ENCODE measurements at places on chromosomes 13 and 19.
A peak's percentile ranks its signal among the peaks of the same experiment; 100 is the strongest.

GRCh38 chr19:42424345-42424707 is 2.9 kb downstream of the LIPE start:
- H3K27me3 ChIP-seq: no peaks in the 10 kb centered on the region
- H3K4me1 ChIP-seq: peaks cover 35% of the 10 kb centered on the region
- H3K36me3 ChIP-seq: peaks cover 3% of the 10 kb centered on the region
- no peak for DNase-seq
- H3K4me3 ChIP-seq: peak overlapping the region; percentile 91

DNA sequence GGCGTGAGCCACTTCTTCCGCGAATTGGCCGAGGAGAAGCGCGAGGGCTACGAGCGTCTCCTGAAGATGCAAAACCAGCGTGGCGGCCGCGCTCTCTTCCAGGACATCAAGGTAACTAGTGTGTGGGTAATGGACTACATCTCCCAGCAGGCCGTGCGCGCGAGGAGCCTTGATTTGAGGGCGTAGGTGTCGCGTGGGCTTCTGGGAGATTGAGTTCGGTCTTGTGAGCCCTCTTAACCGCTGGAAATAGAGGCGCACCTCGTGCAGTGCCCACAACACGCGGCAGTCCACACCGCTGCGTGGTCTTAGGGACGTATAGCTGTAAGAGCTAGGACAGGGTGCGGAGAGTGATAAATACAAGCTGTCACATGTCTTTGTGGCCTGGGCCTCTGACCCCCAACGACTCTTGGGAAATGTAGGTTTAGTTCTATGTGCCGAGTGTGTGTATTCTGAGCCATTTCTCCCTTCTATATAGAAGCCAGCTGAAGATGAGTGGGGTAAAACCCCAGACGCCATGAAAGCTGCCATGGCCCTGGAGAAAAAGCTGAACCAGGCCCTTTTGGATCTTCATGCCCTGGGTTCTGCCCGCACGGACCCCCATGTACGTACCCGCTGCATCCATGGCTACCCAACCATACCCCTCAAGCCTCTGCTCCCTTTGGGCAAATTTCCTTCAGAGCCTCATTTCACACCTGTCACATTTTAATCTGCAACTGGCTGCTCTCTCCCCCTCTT is 864 bp downstream of the FTL start:
- H3K4me1 ChIP-seq: peaks cover 60% of the 10 kb centered on the region
- peak overlapping the region; percentile 99 for H3K27ac ChIP-seq
- H3K27me3 ChIP-seq: no peaks in the 10 kb centered on the region

- no peak for DNase-seq
- H3K4me1 ChIP-seq: no peaks in the 10 kb centered on the region
- H3K27ac ChIP-seq: no peak overlapping the region
- H3K4me3 ChIP-seq: no peak overlapping the region
- H3K27me3 ChIP-seq: no peaks in the 10 kb centered on the region
Measured at GRCh38 chr19:13538601-13539253, 32.4 kb upstream of the CACNA1A start.

- H3K36me3 ChIP-seq: peaks cover 20% of the 10 kb centered on the region
- H3K27me3 ChIP-seq: no peaks in the 10 kb centered on the region
- H3K4me1 ChIP-seq: peaks cover 39% of the 10 kb centered on the region
Measured at GRCh38 chr19:3556423-3556977, 886 bp downstream of the MFSD12 start.

DNA sequence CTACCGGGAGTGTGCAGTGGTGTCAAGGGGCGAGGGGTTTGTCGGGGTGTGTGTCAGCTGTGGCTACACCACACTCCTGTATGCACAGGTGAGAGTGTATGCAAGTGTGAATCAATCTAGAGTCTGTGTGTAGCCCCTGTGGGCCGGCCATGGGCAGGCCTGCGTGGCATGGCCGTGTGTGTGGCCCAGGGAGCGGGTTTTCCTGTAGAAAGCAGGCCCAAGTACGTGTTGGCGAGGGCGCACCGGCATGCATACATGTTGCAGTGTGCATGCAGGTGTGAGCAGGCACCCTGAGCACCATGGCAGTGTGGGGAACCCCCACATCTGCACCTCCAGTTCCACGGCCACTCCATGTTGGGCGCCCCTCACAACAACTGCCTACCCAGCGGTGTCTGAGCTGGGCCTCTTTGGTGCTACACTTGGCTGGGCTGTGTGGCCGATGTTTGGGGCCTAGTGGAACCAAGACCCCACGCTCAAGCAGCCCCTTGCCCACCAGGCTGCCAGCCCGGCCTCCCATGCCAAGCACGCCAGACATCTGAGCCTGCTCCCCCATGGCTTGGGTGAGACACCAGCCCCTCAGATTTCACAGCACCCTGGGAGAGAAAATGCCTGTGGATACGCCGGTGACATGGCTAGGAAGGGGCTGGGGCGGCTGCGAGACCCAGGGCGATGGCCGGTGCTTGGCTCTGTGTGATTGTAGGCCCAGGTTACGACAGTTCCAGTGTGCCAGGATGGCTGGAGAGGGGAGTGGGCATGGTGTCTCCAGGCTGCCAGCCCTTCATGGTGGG is 2.1 kb downstream of the NFIX start:
- peak overlapping the region; percentile 46 for H3K4me3 ChIP-seq
- no peak for DNase-seq
- H3K27me3 ChIP-seq: peaks cover 39% of the 10 kb centered on the region
- H3K4me1 ChIP-seq: peaks cover 6% of the 10 kb centered on the region

- H3K4me1 ChIP-seq: peaks cover 13% of the 10 kb centered on the region
- H3K27me3 ChIP-seq: peaks cover 13% of the 10 kb centered on the region
- H3K36me3 ChIP-seq: peaks cover 5% of the 10 kb centered on the region
Measured at GRCh38 chr19:55077106-55077505, 1.4 kb downstream of the EPS8L1 start.

GRCh38 chr13:50677687-50678463 is 165.6 kb downstream of the DLEU7 start:
- H3K4me3 ChIP-seq: no peak overlapping the region
- no peaks in the 10 kb centered on the region for H3K4me1 ChIP-seq
- peaks cover 8% of the 10 kb centered on the region for H3K27me3 ChIP-seq
- no peaks in the 10 kb centered on the region for H3K36me3 ChIP-seq
- no peak for DNase-seq
- no peak overlapping the region for H3K27ac ChIP-seq

GRCh38 chr19:2274931-2275535 is 6.9 kb downstream of the PEAK3 start:
- peak; percentile 87 for DNase-seq
- peaks cover 34% of the 10 kb centered on the region for H3K36me3 ChIP-seq
- H3K27ac ChIP-seq: peak overlapping the region; percentile 20
- peaks cover 27% of the 10 kb centered on the region for H3K4me1 ChIP-seq

DNA sequence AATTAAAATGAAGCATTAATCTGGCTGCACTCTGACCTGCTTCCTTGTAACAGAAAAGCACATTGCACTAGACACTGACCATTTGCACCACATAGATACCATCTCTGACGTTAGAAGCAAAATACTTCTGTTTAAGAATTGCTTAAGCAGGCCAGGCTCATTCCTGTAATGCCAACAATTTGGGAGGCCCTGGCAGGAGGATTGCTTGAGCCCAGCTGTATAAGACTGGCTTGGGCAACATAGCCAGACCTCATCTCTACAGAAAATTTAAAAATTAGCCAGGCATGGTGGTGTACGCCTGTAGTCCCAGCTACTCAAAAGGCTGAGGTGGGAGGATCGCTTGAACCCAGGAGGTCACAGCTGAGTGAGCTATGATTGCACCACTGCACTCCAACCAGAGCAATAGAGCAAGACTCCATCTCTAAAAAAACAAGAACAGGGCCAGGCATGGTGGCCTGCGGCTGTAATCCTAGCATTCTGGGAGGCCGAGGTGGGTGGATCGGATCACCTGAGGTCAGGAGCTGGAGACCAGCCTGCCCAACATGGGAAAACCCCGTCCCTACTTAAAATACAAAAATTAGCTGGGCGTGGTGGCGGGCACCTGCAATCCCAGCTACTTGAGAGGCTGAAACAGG is 7.0 kb upstream of the TLE6 start:
- H3K4me1 ChIP-seq: peaks cover 7% of the 10 kb centered on the region
- no peak overlapping the region for H3K27ac ChIP-seq
- no peaks in the 10 kb centered on the region for H3K36me3 ChIP-seq
- peaks cover 8% of the 10 kb centered on the region for H3K27me3 ChIP-seq
- H3K4me3 ChIP-seq: no peak overlapping the region

DNA sequence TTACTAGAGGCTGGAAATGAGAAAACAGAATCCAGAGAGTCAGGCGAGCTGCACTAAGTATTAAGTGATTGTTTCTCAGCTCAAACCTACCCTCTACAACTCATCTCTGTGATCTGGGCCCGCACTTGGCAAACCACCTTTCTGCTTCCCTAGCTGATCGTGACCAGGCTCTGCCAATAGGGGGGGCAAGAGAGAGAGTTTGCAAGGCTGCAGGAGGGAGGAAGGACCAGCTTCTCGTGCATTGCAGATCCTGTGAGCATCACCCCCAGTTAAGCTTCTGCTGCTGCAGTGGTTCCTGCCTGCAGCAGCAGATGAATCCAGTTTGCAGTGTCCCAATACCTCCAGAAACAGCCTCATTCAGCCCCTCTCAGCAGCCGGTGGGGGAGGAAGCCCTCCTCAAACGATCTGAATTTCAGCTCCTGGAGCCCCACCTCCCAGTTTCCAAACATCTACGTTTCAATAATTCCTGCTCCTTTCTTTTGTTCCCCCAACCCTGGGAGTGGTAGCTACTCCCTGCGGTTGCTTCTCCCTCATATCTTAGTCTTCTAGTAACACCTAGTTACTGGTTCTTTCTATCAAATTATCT is 20.0 kb downstream of the XRCC1 start:
- H3K4me1 ChIP-seq: peaks cover 8% of the 10 kb centered on the region
- H3K36me3 ChIP-seq: peaks cover 31% of the 10 kb centered on the region
- peak overlapping the region; percentile 3 for H3K27ac ChIP-seq
- peak; percentile 96 for DNase-seq
- no peak overlapping the region for H3K4me3 ChIP-seq
- H3K27me3 ChIP-seq: no peaks in the 10 kb centered on the region

GRCh38 chr13:80508031-80508430 is 167.1 kb upstream of the SPRY2 start:
- no peak for DNase-seq
- H3K4me3 ChIP-seq: no peak overlapping the region
- H3K27me3 ChIP-seq: no peaks in the 10 kb centered on the region
- H3K4me1 ChIP-seq: no peaks in the 10 kb centered on the region
- H3K27ac ChIP-seq: no peak overlapping the region

- peaks cover 13% of the 10 kb centered on the region for H3K27me3 ChIP-seq
- H3K27ac ChIP-seq: no peak overlapping the region
- no peak for DNase-seq
- H3K4me3 ChIP-seq: no peak overlapping the region
- H3K36me3 ChIP-seq: no peaks in the 10 kb centered on the region
Measured at GRCh38 chr13:24075137-24075975, 85.2 kb upstream of the SPATA13 start.

GRCh38 chr13:21389124-21389523 is 70.0 kb downstream of the ZDHHC20 start:
- peaks cover 4% of the 10 kb centered on the region for H3K4me1 ChIP-seq
- peaks cover 56% of the 10 kb centered on the region for H3K36me3 ChIP-seq
- H3K4me3 ChIP-seq: no peak overlapping the region
- no peak overlapping the region for H3K27ac ChIP-seq
- DNase-seq: no peak

DNA sequence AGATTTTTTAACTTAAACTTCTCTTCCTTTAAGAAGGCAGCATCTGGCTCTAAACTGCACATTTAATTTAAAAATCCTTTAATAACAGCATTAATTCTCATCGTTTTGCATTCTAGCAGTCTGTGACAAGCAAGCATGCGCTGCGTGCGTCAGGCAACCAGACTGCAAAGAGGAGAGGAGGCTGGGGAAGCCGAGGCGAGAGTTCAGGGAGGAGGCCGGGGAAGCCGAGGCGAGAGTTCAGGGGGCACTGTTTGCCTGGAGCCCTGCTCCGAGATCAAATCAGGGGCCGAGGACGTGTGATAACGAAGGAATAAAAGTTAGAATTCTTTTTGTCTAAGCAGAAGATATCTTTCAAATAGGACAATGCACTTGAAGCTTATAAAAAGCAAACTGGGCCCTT is 435.7 kb downstream of the EFNB2 start:
- no peak overlapping the region for H3K27ac ChIP-seq
- no peak overlapping the region for H3K4me3 ChIP-seq
- H3K36me3 ChIP-seq: no peaks in the 10 kb centered on the region
- H3K4me1 ChIP-seq: no peaks in the 10 kb centered on the region
- no peak for DNase-seq
- H3K27me3 ChIP-seq: no peaks in the 10 kb centered on the region

- peak; percentile 59 for DNase-seq
- H3K27me3 ChIP-seq: no peaks in the 10 kb centered on the region
- no peak overlapping the region for H3K27ac ChIP-seq
Measured at GRCh38 chr19:7393459-7393858, 44.7 kb downstream of the ARHGEF18 start.

DNA sequence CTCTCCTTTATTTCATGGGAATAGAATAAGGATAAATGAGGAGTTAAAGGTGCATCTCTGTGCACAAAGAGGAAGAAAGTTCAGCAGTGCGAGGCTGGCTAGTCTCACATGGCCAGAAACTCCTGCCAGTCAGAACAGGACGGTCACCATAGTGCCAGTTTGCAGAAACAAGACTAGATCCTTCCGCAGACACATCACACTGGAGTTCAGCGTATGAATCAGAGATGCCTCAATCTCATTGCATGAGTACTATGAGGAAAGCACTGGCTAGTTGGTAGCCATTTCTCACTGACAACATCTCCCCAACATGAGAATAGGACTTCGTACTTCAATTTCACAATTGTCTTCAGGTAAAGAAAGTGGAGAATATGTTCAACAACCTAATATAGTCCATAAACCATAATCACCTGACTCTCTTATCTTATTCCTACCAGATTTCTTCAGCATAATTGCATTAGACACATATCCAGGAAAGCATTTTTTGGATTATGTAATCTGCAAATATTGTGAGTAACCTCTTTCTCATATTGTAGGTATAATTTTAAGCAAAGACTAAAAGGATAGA is 34.9 kb downstream of the RXFP2 start:
- no peaks in the 10 kb centered on the region for H3K36me3 ChIP-seq
- H3K27me3 ChIP-seq: peaks cover 5% of the 10 kb centered on the region

- no peak for DNase-seq
- H3K4me1 ChIP-seq: no peaks in the 10 kb centered on the region
- no peak overlapping the region for H3K27ac ChIP-seq
- H3K27me3 ChIP-seq: no peaks in the 10 kb centered on the region
- no peaks in the 10 kb centered on the region for H3K36me3 ChIP-seq
Measured at GRCh38 chr13:111516712-111517640, 196.5 kb downstream of the TEX29 start.

GRCh38 chr13:40272776-40273139 is 393.7 kb downstream of the FOXO1 start:
- H3K27me3 ChIP-seq: no peaks in the 10 kb centered on the region
- peaks cover 19% of the 10 kb centered on the region for H3K4me1 ChIP-seq
- no peaks in the 10 kb centered on the region for H3K36me3 ChIP-seq
- H3K27ac ChIP-seq: no peak overlapping the region
- H3K4me3 ChIP-seq: no peak overlapping the region

Measured in activated CD4-positive, alpha-beta T cell treated with anti-CD3 and anti-CD28 coated beads, Interleukin-2, amount 10 ng/mL, durations not matched to agents 24 days and 14 days (primary cell).